ENCODE measurements at places on chromosomes 4 and X.

DNA sequence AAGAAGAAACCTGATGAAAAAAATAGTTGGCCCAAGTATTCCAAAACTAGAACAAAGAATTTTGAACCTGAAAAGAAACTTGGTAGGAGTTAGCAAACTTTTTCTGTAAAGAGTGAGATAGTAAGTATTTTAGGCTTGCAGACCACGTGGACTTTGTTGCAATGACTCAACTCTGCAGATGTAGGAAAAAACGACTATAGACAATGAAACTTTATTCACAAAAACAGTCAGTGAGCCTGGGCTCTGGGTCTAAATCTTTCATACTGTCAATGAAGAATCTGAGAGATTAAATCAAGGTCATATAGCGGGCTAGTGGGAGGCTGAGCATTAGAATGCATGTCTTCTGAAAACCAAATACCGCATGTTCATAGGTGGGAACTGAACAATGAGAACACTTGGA is 23.0 kb downstream of the SH3D19 start:
- no peak for DNase-seq

- DNase-seq = no peak
Measured at GRCh38 chrX:43998374-43998773, 25.2 kb upstream of the NDP start.

DNA sequence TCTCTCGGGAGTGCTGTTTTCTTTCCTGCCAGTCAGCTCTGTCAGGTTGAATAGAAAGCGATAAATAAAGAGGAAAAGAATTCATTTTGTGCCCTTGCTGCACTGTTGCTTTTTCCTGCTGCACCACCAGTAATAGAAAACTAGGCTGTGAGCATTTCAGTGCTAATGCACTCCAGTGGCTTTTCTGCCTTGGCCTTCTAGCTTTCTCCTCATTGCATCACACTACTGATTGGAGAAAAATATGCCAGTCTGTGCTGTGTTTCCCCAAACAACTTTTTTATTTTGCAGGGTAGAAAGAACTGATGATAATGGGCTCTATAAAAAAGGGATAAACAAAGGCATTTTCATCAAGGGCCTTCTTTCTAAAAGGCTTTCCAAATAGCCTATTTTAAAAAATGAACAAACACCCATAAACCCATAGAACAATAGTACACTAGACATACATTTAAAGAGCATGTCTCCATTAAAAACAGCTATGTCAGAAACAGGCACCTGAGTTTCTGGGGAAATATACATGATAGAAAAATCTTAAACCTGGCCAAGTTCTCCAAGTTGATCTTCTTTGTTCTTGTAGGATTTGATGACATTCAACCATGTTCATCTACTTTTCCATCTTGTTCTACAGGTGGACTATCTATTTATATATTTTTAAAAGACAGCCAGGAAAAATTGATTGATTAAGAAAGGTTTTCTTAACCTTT is 86.3 kb downstream of the GPRIN3 start:
- peak; percentile 83 for DNase-seq

- peak; percentile 37 for DNase-seq
Measured at GRCh38 chr4:17385403-17385802, 126.5 kb downstream of the QDPR start.

- DNase-seq = no peak
Measured at GRCh38 chrX:17713288-17713687, 24.0 kb upstream of the SCML1 start.

- DNase-seq = peak; percentile 10
Measured at GRCh38 chrX:73262991-73263390, 48.3 kb upstream of the NAP1L2 start.

- no peak for DNase-seq
Measured at GRCh38 chr4:180225977-180226376, 2017.2 kb upstream of the TENM3 start.

DNA sequence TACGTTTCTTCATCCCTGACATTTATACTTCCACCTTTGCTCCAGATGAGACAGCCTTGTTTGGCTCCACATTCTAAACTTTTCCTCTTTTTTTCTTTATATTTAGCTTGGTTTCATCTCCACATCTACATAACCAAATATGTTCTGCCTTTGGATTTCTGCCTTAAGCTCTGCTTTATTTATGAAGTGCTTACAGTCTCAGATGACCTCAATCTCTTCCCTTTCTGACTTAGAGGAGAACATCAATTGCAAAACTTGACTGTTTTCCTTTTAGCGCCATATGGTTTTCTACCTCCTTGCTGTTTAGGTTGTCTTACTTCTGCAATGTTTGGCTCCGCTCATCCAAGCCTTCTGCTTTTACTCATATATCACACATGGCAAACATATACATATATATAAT is 7.5 kb downstream of the ASB5 start:
- DNase-seq = peak; percentile 50

- DNase-seq = no peak
Measured at GRCh38 chrX:17453788-17454187, 78.8 kb downstream of the NHS start.
